Right hindlimb (tissue), 1 donor: ENCODE measurements at places on chromosomes 13 and 19.

DNA sequence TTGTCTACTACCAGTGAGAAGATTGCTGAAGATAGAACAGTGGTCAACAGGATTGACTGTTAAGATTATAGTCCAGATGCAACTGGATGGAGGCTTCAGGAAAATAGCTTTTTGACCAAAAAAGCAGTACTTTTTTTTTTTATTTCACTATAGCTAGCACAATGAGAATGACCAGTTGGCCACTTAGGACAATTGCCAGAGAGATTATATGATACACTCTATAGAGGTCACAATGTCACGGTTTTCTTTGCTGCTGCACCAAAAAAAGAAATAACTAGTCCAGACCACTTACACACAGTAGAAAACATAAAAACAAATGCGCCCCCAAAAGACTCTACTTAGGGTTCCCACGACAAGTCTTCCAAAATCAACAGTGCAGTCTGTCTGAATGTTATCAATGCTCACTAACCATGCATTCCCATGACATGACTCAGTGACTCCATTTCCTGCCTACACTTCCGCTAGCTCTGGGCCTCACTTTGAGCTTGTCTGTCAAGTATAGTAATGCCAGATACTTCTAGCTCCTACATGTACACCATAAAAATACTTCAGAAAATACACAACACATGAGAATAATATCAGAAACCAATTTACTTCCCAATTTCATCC is 209.1 kb upstream of the STARD13 start:
- no peak for DNase-seq

GRCh38 chr13:112868308-112868707 is 100.7 kb upstream of the MCF2L start:
- DNase-seq, result no peak

GRCh38 chr13:113140677-113141600 is 17.5 kb upstream of the PROZ start:
- DNase-seq, result no peak

- peak; percentile 61 for DNase-seq
These were observed 62.1 kb downstream of the KLF2 start for GRCh38 chr19:16386619-16387240.

- DNase-seq, result no peak
These were observed 33.2 kb upstream of the TFDP1 start for GRCh38 chr13:113551081-113552000.

- DNase-seq, result no peak
These were observed 10.0 kb downstream of the NMRK2 start for GRCh38 chr19:3942790-3943409.

- DNase-seq, result no peak
These were observed 326.7 kb downstream of the RBM26 start for GRCh38 chr13:79079351-79079839.
